ENCODE measurements at places on chromosomes 16 and 17.

- no peak for DNase-seq
These were observed 163.4 kb downstream of the CMIP start for GRCh38 chr16:81607805-81608522.

DNA sequence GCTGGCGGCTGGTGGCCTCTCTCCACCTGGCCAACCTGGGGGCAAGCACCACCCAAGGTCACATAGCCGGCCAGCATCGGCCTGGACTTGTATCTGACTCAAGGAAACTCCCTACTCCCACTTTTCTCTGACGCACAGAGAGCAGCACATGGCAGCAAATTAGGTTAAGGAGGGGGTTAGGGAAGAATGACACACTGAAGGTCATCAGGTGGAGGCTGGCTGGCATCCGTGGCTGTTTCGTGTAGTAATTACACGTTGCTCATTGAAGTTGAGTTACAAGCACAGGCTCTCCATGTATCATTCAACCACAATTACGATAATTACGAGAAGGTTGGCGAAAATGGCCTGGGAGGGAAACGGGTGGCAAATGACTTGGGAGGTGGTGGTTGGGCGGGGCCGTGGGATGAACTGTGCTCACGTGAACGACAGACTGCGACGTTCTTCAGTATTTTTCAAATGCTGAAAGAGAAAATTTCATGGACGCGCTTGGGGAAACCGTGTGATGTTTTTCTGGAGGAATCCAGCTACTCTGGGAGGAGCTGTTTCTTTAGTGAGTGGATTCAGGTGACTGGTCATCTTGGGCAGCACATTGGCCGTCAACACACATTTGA is 4.0 kb upstream of the METRNL start:
- DNase-seq: no peak

- no peak for DNase-seq
These were observed 153.9 kb upstream of the CES5A start for GRCh38 chr16:56029026-56029425.

DNA sequence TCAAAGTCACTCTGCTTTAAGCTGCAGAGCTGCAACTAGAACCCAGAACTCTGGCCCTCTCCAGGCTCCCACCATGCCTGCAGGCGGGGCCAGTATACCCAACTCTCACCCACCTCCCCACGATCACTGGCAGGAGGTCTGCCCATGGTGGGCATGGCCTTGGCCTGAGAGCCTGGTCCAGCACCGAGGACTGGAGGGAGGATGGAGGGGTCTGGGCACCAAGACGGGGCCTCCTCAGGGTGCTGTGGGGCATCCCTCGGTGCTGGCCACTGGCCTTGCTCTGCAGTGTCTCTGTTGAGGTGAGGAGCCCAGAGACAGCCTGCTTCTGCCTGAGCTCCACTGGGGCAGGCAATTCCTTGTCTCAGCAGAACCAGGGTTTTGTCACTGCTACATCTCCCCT is 1.5 kb upstream of the KRT16 start:
- DNase-seq: no peak

DNA sequence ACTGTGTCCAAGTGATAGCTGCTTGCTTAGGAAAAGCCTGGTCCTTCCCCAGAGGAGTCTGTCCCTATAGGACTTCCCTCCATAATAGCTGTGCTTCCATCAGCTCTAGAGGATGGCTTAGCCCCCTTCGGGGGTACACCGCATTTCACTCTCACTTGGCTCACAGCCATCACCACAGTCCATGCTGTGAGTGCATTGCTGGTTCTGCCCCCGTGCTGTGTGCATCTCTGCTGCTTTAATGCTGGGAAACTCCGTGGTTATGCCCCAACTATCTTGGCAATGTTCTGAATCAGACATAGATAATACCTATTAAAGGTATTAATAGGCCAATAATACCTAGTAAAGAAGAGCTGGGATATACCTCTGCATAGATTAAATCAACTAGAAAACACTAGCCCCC is 58.3 kb downstream of the SIAH1 start:
- no peak for DNase-seq

GRCh38 chr16:83627996-83628395 is 179.8 kb upstream of the HSBP1 start:
- DNase-seq: no peak

GRCh38 chr16:85004587-85005205 is 6.6 kb downstream of the ZDHHC7 start:
- DNase-seq: no peak

DNA sequence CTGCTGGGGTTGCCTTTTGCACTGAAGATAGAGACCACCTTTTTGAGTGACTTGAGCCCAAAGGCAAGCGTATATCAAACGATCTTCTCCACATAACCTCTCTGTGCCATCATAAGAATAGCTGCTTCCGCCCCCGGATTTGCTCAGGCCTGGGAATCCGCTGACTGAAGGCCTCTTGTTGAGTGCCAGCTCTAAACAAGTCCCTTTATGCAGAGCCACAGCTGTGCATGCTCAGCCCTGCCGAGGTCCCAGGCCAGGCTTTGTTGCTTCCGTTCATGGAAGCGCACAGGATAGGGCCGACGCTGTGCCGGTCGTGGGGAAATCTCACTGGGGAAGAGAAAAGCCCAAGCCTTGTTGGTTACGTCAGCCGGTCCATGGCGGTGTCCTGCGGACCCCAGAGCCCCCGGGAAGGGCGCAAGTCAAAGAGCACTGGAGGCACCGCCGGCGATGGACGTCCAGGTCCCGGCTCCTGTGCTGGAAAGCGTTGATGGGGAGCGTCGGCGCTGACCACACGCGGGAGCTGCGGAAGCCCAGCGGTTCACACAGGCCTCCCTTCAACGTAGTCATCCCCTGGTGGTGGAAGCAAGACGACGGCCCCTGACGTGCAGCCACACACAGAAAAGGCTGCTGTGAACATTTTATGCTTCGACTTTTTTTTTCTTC is 23.5 kb upstream of the RPL13 start:
- no peak for DNase-seq

- DNase-seq: no peak
These were observed 112.9 kb downstream of the SEC14L1 start for GRCh38 chr17:77253611-77254051.

DNA sequence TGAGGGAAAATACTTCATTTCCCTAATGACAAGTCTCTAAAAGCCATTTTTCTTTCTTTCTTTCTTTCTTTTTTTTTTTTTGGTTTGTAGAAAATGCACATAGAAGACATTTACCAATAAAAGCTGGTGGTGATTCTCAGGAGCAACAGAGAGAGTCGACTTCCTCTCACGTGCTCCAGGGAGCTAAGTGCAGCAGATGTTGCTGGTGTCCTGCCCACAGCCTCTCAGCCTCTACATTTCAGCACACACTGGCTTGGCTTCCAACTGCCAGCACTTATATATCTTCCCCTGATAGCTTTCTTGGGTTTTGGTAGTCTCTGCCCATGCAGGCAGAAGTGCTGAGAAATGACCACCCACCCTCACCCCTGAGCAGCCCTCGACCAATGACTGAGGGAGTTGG is 58.4 kb upstream of the MARCHF10 start:
- DNase-seq: no peak

- DNase-seq: no peak
These were observed 23.4 kb upstream of the MPRIP start for GRCh38 chr17:17018612-17019429.
